ENCODE measurements at places on chromosomes 4 and X. TPM values are rescaled to one million over a fixed set of nuclear protein-coding genes. Genes with fewer than 3 reads are reported as not detected.

GRCh38 chr4:7293703-7294102 lies 101.4 kb downstream of the SORCS2 start:
- no peaks in the 10 kb centered on the region for H3K36me3 ChIP-seq
- no peak overlapping the region for H3K27ac ChIP-seq
- H3K27me3 ChIP-seq: no peaks in the 10 kb centered on the region
- no peak overlapping the region for H3K4me3 ChIP-seq

GRCh38 chrX:69285401-69285877 lies 120.2 kb upstream of the PJA1 start:
- H3K27me3 ChIP-seq: no peaks in the 10 kb centered on the region
- H3K27ac ChIP-seq: peak overlapping the region; percentile 68
- peak; percentile 88 for DNase-seq
- H3K4me3 ChIP-seq: peak overlapping the region; percentile 47

DNA sequence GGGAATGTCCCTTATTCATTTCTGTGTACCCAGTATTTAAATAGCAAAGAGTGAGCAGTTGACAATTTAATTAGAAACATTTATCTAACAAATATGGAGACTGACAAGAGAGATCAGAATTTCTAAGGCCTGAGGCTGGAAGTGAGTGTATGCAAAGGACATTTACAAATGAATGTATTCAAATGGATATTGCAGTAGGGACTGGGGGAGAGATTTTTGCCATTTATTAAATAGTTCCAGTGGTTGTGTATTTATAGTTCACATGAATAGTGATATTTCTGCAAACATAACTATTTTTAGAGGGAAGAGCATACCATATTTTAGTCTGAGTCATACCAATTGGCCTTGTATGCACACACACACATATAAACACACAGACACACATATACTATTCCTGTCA lies 592.4 kb downstream of the GLUD2 start:
- no peak overlapping the region for H3K27ac ChIP-seq
- no peak overlapping the region for H3K4me3 ChIP-seq
- H3K27me3 ChIP-seq: no peaks in the 10 kb centered on the region
- H3K36me3 ChIP-seq: no peaks in the 10 kb centered on the region
- DNase-seq: no peak

DNA sequence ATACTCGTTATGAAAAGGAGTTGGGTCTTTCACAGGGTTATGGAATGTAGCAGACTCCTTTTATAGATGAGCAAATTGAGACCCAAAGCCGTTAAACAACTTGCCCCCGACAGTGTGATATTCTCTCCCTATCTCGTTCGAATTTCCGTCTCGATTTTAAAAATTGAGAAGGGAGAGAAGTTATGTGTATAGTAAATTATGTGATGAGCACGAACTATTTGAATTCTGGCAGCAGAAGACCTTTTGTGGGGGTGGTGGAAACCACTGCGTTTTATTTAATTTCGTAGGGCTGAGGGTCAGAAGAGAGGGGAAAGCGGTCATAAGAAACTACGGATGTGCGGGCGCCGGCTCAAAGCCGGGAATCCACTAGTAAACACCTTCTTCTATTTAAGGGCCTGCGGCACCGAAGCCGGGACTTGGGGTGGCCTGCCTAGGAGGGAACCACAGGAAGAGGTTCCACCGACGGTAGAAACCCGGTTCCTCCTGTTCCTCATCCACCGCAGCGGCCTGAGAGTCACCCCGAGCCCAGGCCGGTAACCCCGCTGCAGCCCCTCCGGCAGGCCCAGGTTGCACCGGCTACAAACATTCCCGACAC lies 1.5 kb upstream of the DDX3X start:
- H3K36me3 ChIP-seq: no peaks in the 10 kb centered on the region
- peak overlapping the region; percentile 90 for H3K4me3 ChIP-seq
- no peaks in the 10 kb centered on the region for H3K27me3 ChIP-seq
- peak overlapping the region; percentile 100 for H3K27ac ChIP-seq
- DNase-seq: peak; percentile 83

Gene STK32B
- polyA plus RNA-seq: 3.0 TPM

GRCh38 chrX:106891762-106892460 lies 11.2 kb downstream of the RIPPLY1 start:
- H3K4me1 ChIP-seq: no peaks in the 10 kb centered on the region
- no peak overlapping the region for H3K27ac ChIP-seq
- DNase-seq: no peak
- H3K36me3 ChIP-seq: no peaks in the 10 kb centered on the region
- no peaks in the 10 kb centered on the region for H3K27me3 ChIP-seq
- no peak overlapping the region for H3K4me3 ChIP-seq

- H3K36me3 ChIP-seq: peaks cover 22% of the 10 kb centered on the region
- no peak overlapping the region for H3K27ac ChIP-seq
- DNase-seq: peak; percentile 56
- H3K27me3 ChIP-seq: no peaks in the 10 kb centered on the region
- no peaks in the 10 kb centered on the region for H3K4me1 ChIP-seq
- no peak overlapping the region for H3K4me3 ChIP-seq
These were observed 94.3 kb downstream of the FAM193A start for GRCh38 chr4:2630556-2631273.

DNA sequence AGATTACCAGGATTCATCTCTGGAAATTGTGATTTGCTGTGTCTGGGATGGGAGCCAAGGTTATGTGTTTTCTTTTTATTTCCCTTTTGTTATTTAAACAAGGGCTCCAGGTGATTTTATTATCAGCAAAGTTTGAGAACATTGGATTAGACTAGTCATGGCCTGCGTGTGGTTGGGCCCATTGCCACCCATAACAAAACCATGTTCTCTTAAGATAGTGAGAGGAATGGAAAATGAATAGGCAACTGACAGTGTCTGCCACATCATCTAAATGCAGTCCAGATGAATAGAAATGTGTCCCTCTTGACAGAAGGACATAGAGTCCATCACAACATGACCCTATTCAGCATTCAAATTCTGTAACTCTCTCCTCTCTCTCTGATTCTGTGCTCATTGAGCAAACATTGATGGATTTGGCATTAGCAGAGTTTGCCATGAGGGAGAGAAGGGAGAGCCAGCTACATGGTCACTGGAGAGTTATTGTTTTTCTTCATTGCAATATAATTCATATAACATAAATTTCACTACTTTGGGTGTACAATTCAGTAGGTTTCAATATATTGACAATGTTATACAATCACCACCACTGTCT lies 11.7 kb downstream of the XK start:
- DNase-seq: no peak
- no peaks in the 10 kb centered on the region for H3K4me1 ChIP-seq
- no peak overlapping the region for H3K27ac ChIP-seq
- H3K27me3 ChIP-seq: no peaks in the 10 kb centered on the region

- H3K27ac ChIP-seq: no peak overlapping the region
- no peaks in the 10 kb centered on the region for H3K36me3 ChIP-seq
- H3K4me1 ChIP-seq: peaks cover 8% of the 10 kb centered on the region
- no peak overlapping the region for H3K4me3 ChIP-seq
- H3K27me3 ChIP-seq: no peaks in the 10 kb centered on the region
- no peak for DNase-seq
These were observed 112.1 kb upstream of the ARSJ start for GRCh38 chr4:114091546-114091945.

DNA sequence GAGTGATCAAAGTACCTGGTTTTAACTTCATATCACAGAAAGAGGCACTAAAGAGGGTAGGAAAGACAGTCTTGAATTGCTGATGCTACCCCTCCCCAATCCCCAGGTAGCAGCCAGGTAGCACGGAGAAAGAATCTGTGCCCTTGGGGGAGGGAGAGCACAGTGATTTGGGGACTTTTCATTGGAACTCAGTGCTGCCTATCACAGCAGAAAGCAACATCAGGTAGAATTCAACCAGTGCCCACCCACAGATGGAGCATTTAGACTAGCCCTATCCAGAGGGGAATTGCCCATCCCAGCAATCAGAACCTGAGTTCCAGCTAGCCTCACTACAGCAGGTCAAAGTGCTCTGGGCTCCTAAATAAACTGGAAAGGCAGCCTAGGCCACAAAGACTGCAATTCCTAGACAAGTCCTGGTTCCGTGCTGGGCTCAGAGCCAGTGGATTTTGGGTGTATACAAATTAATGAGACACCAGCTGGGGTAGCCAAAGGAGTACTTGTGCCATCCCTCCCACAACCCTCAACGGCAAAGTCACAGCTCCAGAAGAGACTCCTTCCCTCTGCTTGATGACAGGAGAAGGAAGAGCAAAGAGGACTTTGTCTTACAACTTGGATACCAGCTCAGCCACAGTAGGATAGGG lies 228.1 kb downstream of the THOC2 start:
- H3K27me3 ChIP-seq: no peaks in the 10 kb centered on the region
- no peaks in the 10 kb centered on the region for H3K4me1 ChIP-seq
- H3K27ac ChIP-seq: no peak overlapping the region
- no peak for DNase-seq
- no peaks in the 10 kb centered on the region for H3K36me3 ChIP-seq

Gene GLRB
- not detected for polyA plus RNA-seq

DNA sequence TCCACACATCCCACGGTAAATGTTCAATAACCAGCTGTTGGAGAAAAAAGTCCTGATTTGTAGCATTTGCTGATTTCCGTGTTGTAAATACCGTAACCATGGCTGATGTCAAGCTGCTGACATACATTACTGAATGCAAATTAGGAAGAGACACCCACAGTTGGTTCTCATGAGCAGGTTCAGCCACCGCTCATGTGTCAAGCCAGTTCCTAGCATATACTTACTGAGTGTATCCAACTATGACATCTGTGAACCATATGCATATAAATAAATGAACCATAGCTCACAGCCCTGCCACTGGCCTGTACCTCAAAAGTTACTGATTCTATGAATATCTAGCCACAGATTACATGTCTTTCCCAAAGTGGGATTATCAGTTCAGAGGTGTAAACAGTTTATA lies 29.5 kb downstream of the FHDC1 start:
- no peaks in the 10 kb centered on the region for H3K27me3 ChIP-seq
- no peak overlapping the region for H3K4me3 ChIP-seq
- H3K36me3 ChIP-seq: no peaks in the 10 kb centered on the region
- no peak for DNase-seq
- no peaks in the 10 kb centered on the region for H3K4me1 ChIP-seq

DNA sequence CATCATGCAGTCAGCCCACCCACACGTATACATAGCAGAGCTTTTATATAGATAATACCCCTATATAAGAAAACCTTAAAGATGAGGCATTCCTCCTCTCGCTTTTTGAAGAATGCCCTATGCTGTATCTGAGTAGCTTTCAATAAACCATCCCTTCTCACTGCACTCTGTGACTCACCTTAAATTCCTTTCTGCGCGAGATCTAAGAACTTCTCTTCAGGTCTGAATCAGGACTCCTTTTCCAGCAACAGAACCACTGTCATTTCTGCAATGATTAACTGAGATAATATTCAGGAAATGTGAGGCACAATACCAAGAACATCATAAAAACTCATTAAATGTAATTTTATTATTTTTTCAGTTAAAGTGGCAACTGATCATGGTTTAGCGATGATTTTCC lies 76.4 kb upstream of the DCLK2 start:
- no peaks in the 10 kb centered on the region for H3K27me3 ChIP-seq
- no peak overlapping the region for H3K27ac ChIP-seq
- no peak overlapping the region for H3K4me3 ChIP-seq
- no peaks in the 10 kb centered on the region for H3K36me3 ChIP-seq

Gene UGT2A1
- not detected for polyA plus RNA-seq

DNA sequence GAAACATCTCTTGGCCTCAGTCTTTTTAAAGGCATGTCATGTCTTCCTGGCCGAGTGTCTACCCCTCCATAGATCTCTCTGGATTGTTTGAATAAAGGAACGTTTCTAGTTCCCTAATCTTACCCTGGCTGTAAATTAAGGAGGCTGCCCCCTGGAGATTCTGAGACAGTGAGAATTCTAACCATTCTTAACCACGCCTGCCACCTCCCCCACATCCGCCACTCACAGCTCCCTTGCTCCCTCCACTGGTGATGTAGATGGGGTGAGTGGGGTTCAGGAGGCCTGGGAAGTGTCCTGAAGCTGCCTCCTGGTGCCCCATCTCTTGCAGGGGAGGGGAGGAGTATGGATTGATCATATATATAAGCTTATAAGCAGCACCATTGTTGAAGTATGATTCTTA lies 48.0 kb upstream of the TRIM2 start:
- no peaks in the 10 kb centered on the region for H3K36me3 ChIP-seq
- peaks cover 25% of the 10 kb centered on the region for H3K4me1 ChIP-seq
- H3K4me3 ChIP-seq: no peak overlapping the region
- H3K27me3 ChIP-seq: no peaks in the 10 kb centered on the region
- no peak overlapping the region for H3K27ac ChIP-seq
- no peak for DNase-seq

DNA sequence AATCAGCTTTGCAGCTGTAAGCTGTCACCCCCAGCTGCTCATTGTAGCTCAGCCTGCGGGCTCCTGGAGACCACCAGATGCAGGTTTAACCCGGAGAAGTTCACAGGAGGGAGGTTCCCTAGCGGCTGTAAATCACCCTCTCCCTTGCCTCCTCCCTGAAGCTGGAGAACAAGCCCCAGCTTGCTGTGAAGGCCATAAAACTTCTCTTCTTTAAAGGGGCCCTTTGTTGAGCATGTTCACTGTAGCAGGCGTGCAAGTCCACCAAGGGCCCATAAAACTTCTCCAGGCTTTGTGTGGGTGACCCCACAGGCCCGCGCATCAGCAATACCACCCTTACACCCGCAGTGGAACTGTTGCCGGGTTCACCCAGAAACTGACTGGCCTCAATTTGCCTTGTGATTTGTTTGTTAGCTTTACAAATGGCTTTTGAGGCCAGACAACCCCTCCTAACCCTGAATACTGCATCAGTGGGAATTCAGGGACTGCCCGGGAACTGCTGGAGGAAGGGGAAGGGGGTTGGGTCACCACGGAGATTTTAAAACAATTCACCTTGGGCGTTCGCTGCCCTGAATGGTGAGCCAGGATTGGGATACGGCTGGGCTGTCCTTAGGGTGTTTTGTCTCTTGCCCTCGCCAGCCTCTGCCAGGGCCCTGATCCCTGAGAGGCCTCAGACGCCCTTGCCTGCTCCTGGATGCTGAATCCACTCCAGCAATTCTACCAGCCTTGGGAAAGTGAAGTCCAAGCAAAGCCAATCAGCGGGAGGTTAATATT lies 49.5 kb upstream of the ATP6AP2 start:
- H3K36me3 ChIP-seq: no peaks in the 10 kb centered on the region
- H3K27ac ChIP-seq: no peak overlapping the region
- DNase-seq: no peak
- H3K27me3 ChIP-seq: no peaks in the 10 kb centered on the region
- no peaks in the 10 kb centered on the region for H3K4me1 ChIP-seq
- no peak overlapping the region for H3K4me3 ChIP-seq

DNA sequence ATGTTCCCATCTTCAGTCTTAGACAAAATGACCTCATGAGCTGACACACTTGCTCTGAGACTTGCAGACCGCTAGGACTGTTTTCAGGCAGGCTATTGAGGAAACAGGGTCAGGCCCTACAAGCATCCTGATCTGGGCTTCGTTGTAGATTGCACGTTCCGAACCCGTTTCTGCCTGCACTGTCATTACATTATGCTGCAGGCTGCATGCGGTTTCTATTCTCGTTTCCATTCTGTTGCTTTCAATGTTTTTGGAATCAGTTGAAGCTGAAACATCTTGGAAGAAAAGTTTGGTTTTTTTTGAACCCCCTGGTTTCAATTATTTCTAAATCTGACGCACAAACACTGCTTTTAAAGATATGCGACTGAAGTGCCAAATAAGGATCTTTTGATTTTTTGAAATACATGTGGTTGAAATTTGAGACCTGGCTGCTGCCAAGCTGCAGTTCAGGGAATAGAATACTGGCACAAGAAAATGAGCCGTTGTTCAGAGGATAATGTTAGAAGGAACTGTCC lies 716.1 kb upstream of the INTU start:
- DNase-seq: no peak
- H3K27me3 ChIP-seq: no peaks in the 10 kb centered on the region
- no peaks in the 10 kb centered on the region for H3K4me1 ChIP-seq
- peak overlapping the region; percentile 20 for H3K27ac ChIP-seq
- H3K36me3 ChIP-seq: no peaks in the 10 kb centered on the region
- H3K4me3 ChIP-seq: no peak overlapping the region

GRCh38 chr4:39587881-39588280 lies 50.8 kb downstream of the SMIM14 start:
- no peaks in the 10 kb centered on the region for H3K27me3 ChIP-seq
- H3K4me3 ChIP-seq: no peak overlapping the region
- DNase-seq: no peak
- no peaks in the 10 kb centered on the region for H3K36me3 ChIP-seq
